ENCODE measurements at places on chromosomes 4 and X.

GRCh38 chr4:40980318-40980883, 230.6 kb downstream of the NSUN7 start:
- DNase-seq, result no peak

- DNase-seq, result no peak
Measured at GRCh38 chr4:82706349-82707000, 92.1 kb downstream of the SCD5 start.

- DNase-seq, result no peak
Measured at GRCh38 chr4:22686141-22686540, 6.6 kb upstream of the GBA3 start.

DNA sequence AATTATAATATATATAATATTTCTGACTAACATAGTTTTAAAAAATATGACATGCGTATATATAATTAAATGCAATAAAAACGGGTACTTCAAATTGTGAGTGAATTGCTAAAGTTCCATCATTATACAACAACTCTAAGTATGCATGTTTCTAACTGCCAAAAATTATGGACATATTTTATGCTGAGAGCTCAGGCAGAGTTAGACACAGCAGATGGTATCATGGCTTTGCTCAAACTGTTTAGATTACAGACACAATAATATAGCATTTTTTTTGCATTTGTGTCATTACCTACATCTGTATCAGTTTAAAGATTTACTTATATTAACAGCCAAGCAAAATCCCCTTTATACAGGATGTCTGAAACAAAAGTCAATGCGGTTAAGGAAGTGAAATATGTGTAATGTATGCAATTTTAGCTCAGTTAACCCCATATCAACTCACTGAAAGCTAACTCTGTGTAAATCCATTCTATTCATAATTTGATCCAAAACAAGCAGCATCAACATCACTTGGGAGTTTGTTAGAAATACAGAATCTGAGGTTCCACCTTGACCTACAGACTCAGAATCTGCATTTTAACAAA, 119.1 kb upstream of the CNKSR2 start:
- DNase-seq, result no peak

DNA sequence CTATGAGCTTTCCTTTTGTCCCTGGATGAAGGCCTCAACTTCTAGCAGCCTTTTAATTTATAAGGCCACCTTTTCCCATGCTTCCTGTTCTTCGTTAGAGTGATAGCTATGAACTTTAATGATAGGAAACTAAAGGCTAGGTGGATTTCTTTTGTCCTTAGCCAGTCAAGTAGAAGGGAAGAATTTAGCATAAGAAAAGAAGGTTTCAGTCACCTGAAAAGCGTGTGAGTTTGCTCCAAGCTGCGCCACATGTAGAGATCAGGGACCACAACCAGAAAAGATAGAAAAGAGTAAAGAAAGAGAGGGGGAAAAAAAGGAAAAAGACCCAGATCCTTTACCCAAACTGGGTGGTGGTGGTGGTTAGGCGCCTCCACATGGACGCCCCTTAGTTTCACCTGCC, 28.6 kb downstream of the LUZP4 start:
- DNase-seq, result no peak

DNA sequence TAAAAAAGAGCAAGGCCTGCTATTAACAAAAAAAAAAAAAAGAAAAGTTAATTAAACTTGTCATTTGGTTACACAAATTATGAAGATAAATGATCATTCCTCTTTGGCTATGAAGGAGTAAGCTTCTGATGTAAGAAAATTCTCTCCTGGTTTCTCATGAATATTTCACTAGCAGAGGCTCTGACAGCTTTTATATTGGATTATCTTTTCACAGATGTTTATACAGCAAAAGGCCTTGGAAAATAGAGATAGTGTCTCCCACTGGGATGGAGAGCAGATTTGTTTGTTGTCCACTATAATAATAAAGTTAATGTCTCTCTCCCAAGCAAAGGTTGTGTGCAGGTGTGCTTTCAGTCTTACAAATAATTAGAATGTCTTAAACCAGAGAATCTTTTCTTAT, 40.7 kb upstream of the PDGFC start:
- DNase-seq, result no peak

- no peak for DNase-seq
Measured at GRCh38 chr4:138078253-138078652, 163.9 kb downstream of the SLC7A11 start.

DNA sequence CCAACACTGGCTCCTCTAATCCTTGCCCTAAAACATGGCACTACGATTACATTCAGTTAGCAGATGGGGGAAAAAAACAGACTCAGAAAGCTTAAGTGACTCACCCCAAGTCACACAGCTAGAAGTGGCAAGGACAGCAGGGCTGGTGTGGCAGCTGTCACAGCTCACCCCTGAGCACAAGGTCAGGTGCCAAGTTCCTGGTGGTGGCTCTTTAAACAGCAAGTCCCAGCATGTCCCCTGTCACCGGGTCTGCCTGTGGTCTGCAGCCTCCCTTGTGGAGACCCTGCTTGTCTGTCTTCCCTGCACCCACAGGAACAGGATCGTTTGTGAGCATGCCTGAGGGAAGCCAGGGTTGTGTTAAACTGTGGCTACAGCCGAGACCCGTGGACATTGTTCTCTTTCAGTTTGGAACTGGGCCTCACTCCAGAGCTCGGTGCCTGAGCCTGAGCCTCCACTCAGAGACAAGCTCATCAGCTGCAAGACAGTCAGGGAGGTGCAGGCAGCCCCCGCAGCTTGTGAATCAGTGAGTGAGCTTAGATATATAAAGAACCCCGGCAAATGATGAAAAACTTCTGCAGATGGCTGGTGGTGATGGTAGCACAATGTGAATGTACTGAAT, 260.8 kb downstream of the BCOR start:
- no peak for DNase-seq

GRCh38 chr4:117770269-117771102, 263.8 kb upstream of the NDST3 start:
- no peak for DNase-seq

DNA sequence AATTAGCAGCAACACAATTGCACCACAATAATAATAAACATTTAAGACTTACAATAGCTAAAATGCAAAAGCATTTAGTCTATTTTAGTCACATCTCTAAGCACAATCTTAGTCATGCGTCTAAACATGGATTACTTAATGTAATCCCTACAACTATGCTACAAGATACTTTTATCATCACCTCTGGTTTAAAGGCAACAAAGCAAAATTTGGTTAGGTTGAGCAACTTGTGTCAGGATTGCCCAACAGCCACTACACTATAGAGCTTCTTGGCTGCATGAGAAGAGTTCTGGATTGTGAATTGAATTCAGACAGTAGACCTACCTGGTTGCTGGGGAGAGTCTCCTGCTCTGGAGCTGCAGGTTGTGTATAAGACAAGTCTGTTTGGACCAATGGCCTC, 146.5 kb upstream of the PUDP start:
- no peak for DNase-seq

GRCh38 chr4:3189459-3189858, 59.5 kb upstream of the MSANTD1 start:
- no peak for DNase-seq

GRCh38 chr4:187354740-187355139, 631.1 kb upstream of the FAT1 start:
- no peak for DNase-seq

GRCh38 chr4:164538097-164538496, 215.8 kb upstream of the SMIM31 start:
- no peak for DNase-seq

DNA sequence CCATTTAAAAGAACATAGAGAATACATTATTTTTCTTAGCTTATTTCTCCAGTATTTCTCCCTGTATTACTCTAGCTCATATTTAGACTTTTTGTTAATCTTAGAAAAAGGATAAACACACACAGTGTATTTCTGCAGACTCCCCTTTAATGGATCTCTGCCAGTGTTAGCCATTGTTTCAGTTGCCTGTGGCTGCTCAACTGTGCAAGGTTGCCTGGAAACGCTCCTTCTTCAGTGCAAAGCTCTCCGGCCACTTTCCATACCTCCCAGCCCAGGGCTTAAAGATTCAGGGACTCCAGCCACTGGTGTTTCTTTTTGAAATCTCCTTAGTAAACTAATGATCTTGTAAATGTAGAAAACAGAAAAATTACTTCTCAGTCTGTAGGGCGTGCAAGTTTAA, 104.9 kb downstream of the SLIT2 start:
- no peak for DNase-seq

DNA sequence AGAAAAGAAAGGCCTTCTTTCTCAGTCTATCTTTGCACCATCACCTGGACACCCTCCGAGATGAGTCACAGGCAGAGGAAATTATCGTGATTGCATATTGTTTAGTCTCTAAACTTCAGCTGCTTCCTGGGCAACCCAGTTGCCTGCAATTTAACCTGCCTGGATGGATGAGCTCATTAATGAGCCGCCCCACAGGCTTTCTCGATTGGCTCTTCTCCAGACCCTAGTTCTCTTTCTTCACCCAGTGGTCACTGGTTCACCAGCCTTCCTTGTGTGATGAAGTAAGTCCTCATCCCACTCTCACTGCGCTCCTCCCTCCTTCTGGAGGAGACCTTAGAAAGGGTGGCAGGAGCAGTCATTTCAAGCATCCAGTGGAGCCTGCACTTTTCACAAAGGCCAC, 94.4 kb downstream of the SOWAHB start:
- DNase-seq, result no peak

GRCh38 chrX:34619920-34620319, 37.2 kb downstream of the TMEM47 start:
- DNase-seq, result no peak

DNA sequence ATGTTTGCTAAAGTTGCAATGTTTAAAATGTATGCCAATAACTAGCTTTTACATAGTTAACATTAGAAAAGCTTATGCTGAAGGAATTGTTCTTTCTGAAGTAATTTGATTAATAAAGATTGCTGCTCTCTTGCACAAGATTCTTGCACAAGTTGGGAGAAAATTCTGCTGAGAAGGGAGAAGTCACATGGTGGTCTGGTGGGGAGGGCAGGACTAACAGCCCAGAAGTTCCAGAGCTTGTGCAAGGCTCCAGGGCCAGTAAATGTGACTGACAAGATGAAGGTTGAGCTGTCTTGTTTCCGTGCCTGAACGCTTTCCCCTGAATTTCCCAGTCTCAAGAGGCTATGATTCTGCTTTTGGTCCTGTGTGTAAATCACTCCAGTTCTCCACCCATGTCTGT, 112.9 kb upstream of the VCX start:
- DNase-seq, result no peak

DNA sequence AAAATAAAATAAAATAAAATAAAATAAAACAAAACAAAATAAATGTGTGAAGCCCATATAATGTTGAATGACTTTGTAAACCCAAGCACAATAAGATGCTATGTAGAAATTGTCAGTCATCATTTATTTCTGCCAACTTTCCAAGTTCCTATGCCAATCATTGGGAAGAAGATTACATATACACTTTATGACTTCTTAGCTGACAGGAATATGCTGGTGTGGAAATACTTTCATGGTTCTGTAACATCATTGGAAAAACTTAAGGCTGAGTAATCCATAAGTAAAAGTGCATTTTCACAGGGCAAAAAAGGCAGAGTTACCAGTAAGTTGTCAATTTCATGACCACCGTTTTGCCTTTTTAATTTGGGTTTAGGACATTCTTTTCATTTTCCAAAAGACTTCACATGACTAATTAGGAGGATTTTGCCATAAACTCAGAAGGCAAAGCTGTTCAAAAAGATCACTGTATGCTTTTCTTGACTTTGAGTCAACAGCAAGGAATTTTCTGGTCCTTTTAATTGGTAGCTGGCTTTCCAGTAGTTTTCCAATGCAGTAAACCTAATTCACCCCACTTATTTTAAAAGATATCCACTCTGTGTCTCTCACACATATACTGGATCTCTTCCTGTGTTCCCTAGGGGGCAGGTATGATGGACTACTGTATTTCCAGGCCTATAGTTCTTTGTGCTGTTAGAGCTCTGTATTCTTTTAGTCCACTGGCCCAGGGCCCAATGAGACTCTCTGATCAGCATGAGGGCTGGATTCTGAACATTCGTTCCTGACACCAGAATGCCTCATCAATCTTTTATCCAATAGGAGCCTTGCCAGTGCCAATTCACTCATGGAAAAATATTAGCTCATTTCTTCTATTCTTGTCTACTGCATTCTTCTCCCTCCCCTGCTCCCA, 26.2 kb upstream of the SCRG1 start:
- no peak for DNase-seq

GRCh38 chr4:40199179-40199670, 2.4 kb downstream of the RHOH start:
- DNase-seq, result no peak

- DNase-seq, result no peak
Measured at GRCh38 chrX:132058975-132059374, 35.9 kb downstream of the STK26 start.

GRCh38 chr4:97866821-97867556, 276.3 kb downstream of the STPG2 start:
- DNase-seq, result no peak

- no peak for DNase-seq
Measured at GRCh38 chr4:166153548-166153947, 280.5 kb downstream of the TLL1 start.

GRCh38 chr4:134320048-134320447, 118.5 kb upstream of the PABPC4L start:
- no peak for DNase-seq

GRCh38 chr4:54543088-54543795, 114.5 kb upstream of the KIT start:
- no peak for DNase-seq

GRCh38 chr4:73684097-73684496, 56.3 kb upstream of the CXCL8 start:
- no peak for DNase-seq

DNA sequence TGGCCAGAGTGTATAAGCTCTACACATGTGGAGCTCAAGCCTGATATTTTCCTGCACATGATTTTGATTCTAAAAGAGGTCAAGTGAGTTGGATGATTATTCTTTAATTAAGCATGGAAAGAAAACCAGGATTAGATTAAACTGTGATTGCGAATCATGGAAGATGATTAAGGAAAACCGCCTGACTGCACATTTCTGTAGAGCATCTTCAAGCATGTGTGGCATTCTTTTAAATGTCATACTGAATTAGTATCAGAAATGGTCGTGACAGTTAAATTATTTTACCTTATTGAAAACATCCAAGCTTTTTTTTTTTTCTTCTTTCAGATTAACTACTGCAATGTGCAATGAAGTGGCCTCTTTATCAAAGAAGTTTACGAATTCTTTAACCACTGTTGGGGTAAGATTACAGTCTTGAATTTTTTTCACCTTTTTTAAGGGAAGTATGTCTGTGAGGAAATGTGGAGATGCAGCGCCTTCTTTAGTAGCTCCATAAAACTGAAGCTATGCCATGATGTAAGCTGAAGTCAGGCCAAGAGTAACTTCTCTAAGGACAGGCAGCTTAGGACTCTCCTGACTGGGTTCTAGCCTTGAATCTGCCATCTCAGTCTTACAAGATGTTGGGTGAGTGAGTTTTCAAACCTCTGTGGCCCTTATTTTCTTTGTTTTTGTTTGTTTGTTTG, 67.9 kb downstream of the FAM114A1 start:
- DNase-seq, result no peak

- no peak for DNase-seq
Measured at GRCh38 chr4:3875466-3875865, 109.3 kb downstream of the ADRA2C start.

GRCh38 chrX:72461766-72462165, 110.9 kb downstream of the HDAC8 start:
- DNase-seq, result no peak

Data from stimulated activated CD8-positive, alpha-beta memory T cell treated with anti-CD3 and anti-CD28 coated beads, Interleukin-4, amount 100 ng/mL, for 1 hour (primary cell).